GOT3 (cell line): ENCODE measurements at places on chromosomes 12 and 14.

- DNase-seq, result no peak
Measured at GRCh38 chr12:130439250-130439649, 101.6 kb downstream of the PIWIL1 start.

DNA sequence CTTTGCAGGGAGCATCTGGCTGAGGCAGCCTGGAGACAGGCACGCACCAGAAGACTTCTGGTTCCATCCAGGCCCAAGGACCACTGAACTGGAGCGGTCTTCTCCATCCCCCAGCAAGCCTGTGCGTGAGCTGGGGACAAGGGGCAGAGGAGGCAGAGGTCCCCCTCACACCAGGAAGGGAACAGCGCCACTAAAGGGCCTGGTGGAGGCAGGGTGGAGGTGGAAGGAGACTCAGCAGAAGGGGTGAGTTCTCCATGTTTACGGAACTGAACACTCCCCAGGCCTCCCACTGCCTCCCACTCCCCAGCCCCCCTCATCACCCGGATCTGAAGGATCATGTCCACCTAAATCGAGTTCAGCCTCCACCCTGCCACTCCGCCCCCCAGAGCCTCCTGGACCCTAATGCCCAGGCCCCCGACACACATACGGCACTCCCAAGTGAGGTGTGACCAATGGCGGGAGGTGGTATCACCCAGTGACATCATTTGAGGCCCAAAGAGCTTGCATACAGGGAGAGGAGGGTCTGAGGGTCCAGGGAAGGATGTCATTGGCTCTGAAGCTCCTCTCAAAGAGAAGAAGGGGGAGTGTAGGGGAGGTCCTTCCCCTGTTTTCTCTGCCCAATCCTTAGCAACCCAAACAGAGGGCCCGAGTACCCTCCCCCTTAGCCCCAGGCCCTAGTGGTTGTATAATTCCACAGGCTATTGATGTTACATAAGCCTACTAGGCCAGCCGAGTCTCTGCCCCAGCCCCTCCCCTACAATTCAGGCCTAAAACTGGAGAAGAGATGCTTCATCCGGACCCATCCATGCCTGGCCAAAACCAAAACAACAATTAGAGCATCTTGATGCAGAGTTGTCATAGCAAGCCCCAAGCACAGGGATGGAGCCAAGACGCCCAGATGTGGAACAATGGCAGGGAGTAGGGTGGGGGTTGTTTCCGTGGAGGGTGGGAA, 1.0 kb downstream of the FAIM2 start:
- DNase-seq, result no peak

- no peak for DNase-seq
Measured at GRCh38 chr12:19572920-19573558, 133.7 kb downstream of the AEBP2 start.

DNA sequence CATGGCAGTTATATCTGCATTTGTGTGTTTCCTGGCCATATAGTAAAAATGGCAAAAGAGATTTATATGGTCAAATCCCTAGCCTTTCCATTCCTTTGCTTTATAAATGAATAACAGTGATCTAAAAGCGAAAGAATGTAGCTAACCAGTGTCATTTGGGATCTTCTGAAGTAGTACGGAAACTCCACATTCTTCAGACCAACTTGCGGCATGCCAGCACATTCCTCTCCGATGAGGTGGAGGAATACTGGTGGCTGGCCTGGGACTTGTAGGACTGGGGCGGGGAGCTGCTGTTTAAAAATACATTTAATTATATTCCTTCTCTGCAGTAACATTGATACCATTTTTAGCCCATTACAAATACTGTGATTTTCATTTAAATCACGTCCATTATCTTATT, 85.3 kb downstream of the SAMD4A start:
- DNase-seq, result no peak

GRCh38 chr12:24491968-24492367, 456.9 kb downstream of the BCAT1 start:
- DNase-seq, result no peak

GRCh38 chr12:113116875-113117274, 18.7 kb downstream of the RASAL1 start:
- no peak for DNase-seq

DNA sequence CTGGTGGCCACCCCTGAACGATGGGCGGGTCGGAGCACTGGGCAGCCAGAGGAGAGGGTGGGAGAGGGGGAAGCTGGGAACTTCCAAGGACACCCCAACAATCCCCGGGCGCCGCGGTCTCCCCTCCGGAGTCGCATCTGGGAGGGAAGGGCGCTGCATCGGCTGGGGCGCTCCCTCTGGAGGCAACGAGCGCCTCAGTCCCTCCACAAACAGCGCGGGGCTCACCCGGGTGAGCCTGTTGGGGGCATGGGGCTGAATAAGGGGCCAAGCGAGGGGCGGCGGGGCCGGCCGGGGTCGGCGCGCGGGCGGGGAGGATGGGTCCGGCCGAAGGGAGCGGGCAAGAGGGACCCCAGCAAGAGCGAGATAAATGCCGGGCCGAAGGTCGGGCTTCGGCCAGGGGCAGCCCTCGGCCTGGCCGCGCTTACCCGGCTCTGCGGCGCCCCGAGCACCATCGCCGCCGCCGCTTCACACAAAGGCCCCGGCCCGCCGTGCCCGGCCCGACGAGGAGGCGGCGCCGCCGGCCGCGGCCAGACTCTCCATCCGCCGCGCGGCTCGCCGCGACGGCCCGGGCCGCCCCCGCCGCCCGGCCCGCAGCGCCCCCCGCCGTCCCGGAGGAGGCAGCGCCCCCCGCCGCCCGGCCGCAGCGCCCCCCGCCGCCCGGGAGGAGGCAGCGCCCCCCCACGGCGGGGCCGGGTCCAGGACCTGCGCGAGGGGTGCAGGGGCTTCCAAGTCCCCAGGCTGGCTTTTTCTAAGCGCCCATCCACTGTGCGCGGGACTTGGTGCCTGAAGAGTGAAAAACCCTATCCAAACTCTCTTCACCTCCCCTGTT, at the start of gene ZBTB39:
TSS of gene ZBTB39 (minus strand) at position 567 of the 829 bp plus-strand sequence. CDS start 1,629 bp downstream, outside the sequence.
- DNase-seq, result no peak

DNA sequence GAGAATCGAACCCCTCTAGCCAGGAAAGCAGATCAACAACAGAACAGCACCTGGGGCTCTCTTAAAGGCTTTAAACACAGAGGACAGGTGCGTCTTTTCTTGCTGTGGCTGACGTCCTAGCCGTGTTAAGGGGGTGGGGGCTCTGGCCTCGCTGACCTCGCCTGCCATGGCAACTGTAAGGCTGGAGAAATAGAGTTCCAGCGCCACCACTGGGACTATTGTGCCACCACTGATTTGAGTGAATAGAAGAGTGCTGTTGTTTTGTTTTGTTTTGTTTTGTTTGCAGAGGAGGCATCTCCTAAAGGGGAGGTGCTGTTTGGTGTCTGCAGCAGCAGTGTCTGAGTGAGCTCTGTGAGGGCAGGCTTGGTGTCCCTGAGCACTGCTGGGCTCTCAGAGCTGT, 34.2 kb upstream of the PRMT8 start:
- DNase-seq, result no peak

GRCh38 chr12:114122016-114122415, 155.9 kb upstream of the RBM19 start:
- DNase-seq, result no peak

GRCh38 chr12:122104844-122105243, 26.3 kb downstream of the MLXIP start:
- no peak for DNase-seq

DNA sequence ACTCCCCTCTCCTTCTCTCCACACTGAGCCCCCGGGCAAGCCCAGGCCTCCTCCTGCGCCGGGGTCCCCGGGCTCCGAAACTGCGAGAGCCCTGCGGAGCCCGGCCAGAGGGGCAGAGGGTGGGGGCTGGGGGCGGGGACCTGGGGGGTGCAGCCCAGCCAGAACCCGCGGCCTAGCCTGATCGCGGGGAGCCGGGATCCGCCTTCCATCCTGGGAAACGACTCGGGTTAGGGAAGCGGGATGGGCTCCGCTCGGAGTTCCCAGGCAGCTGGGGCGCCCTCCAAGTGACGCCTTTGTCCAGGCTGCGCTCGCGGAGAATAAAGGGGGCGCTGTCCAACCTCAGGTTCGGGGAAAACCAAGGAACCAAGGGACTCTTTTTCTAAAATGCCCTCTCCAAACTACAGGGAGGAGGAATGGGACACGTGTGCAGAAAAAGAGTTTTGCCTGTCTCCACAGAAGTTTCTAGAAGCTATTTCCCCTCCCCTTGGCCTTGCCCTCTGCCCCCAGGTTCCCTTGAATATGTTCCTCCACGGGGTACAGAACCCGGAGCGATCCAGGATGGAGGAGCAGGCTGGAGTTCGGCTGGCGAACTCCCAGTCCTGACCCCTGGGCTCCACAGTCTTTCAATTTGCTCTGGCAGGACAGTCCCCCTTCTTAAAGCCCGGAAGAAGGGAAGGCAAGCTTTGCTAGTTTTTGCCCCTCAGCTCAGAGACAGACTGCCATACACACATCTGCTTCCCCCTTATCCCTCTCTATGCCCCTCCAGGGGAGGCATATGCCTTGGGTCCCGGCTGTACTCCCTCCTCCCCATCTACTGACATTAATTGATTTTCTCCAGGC, 13.9 kb downstream of the NKX2-1 start:
- DNase-seq, result no peak

- DNase-seq, result no peak
Measured at GRCh38 chr14:52012635-52013034, 23.3 kb downstream of the RTRAF start.

DNA sequence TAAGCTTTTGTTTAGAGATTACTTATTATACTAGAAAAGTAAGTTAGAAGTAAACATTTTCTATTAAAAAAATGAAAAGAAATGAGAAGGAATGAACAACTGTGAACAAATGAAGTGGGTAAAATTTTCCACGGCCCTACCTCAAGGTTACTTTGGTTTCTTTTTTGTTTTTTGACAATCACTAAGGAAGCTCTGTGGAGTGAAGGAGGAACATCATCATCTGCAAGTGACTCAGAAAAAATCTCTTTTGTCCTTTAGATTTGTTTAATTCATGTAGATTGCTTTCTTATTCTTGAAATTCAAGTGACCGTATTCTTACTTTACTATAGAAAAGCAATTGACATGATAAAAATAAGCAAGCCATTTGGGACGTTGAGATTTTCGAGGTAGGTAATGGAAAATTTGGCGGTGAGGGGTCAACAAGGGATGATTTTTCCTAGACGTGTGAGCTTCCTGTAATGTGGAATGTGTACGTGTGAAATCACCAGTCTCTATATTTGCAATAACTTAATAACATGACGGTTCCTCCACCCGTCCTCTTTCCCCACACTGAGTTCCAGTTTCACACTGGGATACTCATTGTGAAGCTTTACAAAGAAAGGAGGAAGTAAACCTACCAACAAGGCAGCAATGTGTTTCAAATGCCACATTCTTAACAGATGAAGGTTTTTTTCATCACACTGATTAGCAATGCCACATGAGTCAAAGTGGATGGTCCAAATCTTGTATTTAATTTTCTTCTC, 62.3 kb upstream of the EGLN3 start:
- no peak for DNase-seq

DNA sequence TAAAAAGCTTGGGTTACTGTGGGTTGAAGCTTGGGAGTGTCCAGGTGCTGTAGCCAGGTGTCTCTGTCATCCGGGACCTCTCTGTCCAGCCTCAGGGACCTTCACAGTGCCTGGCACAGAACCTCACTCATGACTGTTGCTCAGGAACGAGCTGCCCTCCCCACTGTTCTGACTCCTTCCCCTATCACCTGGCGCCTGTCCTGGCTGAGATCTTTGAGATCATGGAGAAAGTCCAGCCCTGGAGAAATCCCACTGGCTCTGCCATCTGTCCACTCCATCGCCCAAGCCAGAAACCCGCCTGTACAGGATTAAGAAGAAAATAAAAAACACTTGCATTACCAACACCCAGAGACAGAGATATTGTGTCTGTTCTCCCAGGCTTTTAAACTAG, 53.5 kb downstream of the DGLUCY start:
- DNase-seq, result no peak

DNA sequence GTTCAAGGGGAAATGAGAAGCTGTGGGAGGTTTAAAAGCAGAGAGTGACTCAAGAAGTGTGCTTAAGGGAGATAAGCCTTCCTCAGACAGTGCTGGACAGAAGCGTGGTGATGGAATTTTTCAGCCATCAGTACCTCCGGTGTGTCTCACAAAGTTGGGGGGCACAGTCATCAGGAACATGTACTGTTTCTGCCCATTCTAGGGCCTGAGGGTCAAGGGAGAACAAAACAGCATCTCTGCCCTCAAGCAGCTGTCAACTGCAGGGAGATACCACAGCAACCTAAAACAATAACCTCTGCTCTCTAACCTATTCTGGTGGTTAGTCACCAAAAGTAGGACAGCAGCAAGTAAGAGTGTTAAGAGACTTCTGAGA, 2.0 kb upstream of the STON2 start:
- DNase-seq, result no peak

GRCh38 chr14:92539419-92539818, 25.8 kb downstream of the RIN3 start:
- no peak for DNase-seq

DNA sequence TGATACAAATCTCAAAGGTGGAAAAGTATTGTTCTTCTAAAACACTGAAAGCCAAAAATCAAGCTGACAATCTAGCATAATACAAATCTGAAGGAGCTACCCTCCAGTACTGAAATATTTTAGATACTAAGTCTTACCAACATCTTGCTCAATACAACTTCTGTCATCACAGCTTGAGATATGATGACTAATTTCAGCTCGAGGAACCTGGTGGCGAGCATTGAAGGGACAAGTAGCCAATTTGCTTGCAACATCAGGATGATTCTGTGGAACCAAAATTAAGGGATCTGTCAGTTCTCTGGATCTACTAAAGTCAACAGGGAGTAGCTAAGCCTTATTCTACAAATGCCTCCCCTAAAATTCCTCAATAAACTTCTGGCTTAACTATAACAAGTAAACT, 10.4 kb downstream of the GTSF1 start:
- DNase-seq, result no peak

GRCh38 chr14:29016050-29016900, 249.7 kb downstream of the FOXG1 start:
- no peak for DNase-seq

GRCh38 chr12:89389755-89390661, 37.7 kb upstream of the DUSP6 start:
- no peak for DNase-seq

- DNase-seq, result no peak
Measured at GRCh38 chr12:113260127-113260526, 38.9 kb downstream of the TPCN1 start.

- DNase-seq, result no peak
Measured at GRCh38 chr14:92441751-92442504, 71.7 kb upstream of the RIN3 start.

- DNase-seq, result no peak
Measured at GRCh38 chr12:117513353-117513752, 151.9 kb upstream of the NOS1 start.

DNA sequence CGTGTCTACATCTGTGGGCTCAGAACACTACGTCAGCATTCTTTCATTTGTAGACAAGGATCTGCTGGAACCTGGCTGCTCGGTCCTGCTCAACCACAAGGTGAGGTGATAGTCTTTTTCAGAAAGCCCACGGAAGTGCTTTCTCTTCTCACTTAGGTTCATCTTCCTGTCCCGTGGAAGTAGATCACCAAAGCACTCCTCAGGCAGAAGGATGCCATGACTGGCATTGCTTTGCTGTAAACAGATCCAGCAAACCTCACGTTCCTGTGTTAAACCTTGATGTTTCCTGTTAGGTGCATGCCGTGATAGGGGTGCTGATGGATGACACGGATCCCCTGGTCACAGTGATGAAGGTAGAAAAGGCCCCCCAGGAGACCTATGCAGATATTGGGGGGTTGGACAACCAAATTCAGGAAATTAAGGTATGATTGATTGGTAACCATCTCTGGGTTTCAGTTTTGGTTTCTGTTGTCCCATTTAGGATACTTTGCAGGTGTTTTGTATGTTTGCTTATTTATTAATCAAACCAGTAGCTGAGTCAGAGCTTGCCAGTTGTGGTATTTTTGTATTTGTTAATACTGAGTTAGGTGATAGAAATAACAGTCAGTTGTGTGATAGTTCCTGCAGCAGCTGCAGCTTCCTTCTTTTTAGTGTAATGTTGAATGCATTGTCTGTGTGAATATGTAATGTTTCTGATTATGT, 7.5 kb downstream of the PSMC1 start:
- DNase-seq, result no peak
